EL (cell line): ENCODE measurements at places on chromosomes 16 and 17.

DNA sequence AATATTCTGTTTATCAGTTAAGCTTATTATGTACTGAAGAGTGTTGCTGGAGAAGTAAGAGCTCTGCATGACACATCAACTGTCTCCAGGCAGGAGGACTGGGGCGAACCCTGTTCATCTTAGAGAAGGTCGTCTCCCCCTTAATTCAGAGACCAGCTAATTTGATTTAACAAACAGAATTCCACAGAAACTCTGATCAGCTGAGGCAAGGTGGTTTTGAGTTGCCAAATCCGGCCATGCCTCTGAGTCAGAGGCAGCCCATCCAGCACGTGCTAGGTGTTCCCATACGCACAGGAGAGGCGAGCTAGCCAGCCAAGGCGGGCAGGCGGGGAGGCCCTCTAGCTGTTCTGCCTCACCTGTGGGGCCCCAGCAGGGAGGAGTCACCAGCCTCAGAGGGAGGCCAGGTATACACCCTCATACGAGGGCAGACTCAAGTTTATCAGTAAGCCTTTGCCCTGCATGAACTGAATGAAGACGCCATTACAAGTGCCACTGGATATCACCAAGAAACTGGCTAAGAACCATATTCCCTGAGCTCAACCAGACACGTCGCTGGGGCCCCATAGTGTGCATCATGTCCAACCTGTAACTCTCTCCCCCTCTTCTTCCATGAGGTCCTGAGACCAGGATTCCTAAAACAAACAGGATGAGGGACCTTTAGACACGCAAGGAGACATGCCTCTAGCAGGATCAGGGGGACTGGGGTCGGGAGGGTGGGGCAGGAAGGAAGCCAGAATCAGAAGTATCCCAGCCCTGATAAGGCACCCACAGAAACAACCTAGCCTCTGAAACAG lies 25.7 kb downstream of the STAT5A start:
- DNase-seq = no peak

- no peak for DNase-seq
Observed at GRCh38 chr16:56649820-56650219, 1.9 kb upstream of the MT1B start.

GRCh38 chr17:74521701-74522201 lies 9.5 kb downstream of the CD300LB start:
- no peak for DNase-seq

DNA sequence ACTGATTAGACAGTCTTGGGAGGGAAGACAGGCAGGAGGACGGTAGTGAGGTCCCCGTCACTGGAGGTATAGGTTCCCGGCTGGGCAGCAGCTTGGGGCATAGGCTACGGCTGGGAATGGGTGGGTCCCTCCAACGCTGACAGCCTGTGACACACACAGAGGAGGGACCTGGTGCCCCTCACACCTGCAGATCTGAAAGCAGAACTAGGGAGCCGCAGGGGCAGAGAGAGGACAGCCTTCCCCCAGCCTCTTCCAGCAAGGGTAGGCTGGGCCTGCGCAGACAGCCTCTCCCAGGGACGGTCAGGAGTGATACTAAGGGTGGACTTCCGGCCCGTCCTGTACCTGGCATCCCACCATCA lies 2.0 kb downstream of the P2RX1 start:
- no peak for DNase-seq

- DNase-seq = no peak
Observed at GRCh38 chr17:67150826-67151225, 94.2 kb downstream of the HELZ start.

DNA sequence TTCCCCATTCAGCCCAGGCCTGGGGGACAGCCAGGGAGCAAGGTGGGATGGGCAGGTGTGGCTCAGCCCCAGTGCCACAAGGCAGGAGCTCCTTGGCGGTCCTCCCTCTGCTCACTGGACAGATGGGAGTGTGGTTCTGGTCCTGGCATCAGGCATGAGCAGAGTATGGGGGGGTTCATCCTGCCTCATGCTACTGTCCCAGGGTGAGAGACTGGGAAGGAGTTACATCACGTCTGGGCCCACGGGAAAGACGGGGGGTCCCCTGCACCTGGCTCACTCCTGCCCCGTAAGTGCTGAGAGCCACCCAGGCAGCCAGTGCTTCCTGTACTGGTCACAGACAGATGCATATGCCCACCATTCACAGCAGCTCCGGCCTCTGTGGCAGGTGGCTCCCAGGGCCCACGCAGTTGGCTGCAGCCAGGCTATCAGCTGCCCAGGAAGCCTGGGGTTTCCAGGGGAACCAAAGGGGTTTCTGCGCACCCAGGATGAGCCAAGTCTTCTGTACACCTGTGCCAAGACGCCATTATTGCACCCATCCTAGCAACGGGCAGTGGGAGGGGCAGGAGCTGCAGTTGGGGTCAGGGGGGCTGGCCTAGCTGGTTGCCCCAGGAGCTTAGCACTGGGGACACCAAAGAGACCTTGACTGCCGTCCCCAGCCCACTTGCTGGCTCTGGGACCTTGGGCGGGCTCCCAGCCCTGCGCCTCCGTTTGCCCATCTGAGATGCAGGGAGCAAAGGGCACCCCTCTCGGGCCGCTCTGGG lies 1.9 kb downstream of the BAIAP3 start:
- no peak for DNase-seq

GRCh38 chr16:19133600-19133999 lies 19.8 kb downstream of the ITPRIPL2 start:
- no peak for DNase-seq

GRCh38 chr16:50942143-50942542 lies 200.3 kb downstream of the CYLD start:
- no peak for DNase-seq

GRCh38 chr17:76444518-76445311 lies 8.2 kb downstream of the UBE2O start:
- peak; percentile 71 for DNase-seq

DNA sequence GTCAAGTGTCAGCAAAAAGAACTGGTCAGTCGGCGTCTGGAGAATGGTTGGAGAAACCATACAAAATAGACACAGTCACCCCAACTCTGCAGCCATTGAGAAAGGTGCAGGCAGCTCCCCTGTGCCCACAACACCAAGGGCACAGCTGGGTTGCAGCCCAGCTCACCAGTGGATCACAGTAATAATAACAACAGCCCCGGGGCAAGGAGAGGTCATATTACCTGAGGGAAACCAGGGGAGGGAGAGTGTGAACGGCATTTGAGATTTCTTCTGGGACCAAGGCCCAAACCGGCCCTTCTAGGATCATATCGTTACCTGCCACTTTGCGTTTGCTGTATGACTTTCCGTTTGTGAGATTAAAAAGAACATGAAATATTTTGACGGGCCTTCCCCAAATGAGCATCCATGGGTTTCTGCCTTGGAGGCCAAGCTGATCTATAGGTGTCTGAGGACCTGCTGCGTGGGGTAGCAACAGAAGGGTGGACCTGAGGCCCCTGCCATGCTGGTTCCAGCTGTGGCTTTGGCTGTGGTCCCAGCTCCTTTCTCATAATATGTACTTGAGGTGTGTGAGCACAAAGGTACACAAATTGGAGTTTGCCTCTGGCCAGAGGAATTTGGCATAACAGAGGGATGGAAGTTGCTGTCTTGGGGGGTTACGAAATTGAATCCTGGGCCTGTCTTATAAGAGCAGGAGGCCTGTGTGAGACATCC lies 154.6 kb downstream of the CMIP start:
- no peak for DNase-seq

DNA sequence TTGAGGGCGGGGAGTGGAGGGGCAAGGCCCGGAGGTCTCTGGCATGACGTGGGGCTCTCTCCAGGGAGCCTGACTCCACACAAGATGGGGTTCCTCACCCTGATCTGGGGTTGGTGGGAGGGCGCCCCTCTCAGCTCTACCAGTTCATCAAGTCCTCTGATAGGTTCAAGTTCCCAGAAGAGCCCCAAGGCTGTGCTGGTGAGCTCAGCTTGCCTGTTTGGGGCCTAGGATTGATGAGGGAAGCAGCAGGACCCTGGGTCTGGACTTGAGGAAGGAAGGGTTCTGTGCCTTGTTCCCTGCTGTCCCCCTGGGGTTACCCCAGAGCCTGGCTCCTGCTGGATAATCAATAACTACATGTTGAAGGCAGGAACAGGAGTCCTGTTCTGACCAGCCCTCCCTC lies 3.5 kb downstream of the MGAT5B start:
- peak; percentile 32 for DNase-seq

DNA sequence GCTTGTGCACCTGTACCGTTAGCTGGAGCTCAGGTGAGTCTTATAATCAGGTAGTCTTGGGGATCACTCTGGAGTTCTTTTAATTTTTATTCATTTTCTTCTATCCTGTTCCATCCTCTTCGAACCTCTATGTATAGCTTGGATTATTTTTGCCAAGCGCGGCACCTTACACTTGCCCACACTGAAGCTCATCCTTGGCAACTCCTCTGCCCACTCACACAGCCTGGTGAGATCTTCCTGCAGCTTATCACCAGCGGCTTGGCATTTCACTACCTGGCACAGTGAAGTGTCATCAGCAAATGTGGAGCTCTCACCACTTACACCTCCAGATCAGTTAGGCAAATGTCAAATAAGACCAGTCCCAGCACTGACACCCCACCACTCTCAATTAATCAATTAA lies 116.7 kb downstream of the CACNG3 start:
- no peak for DNase-seq
